ENCODE measurements at places on chromosomes 4 and X. TPM values are rescaled to one million over a fixed set of nuclear protein-coding genes. Genes with fewer than 3 reads are reported as not detected.

MAGEA2B gene
- polyA plus RNA-seq: not detected

MGAT4D gene
- not detected for polyA plus RNA-seq

ZNF711 gene
- 3.7 TPM for polyA plus RNA-seq

MAGED4B gene
- polyA plus RNA-seq: 5.6 TPM

RASL11B gene
- 0.13 TPM for polyA plus RNA-seq

TCEAL6 gene
- not detected for polyA plus RNA-seq

DCK gene
- polyA plus RNA-seq: 112 TPM

NAP1L5 gene
- 1.0 TPM for polyA plus RNA-seq

IL2 gene
- polyA plus RNA-seq: not detected

GAGE12H gene
- not detected for polyA plus RNA-seq

PRRG3 gene
- not detected for polyA plus RNA-seq

DDX53 gene
- polyA plus RNA-seq: not detected

SLC9B1 gene
- polyA plus RNA-seq: 0.93 TPM

MAGEA10 gene
- not detected for polyA plus RNA-seq

HHIP gene
- not detected for polyA plus RNA-seq

SGMS2 gene
- not detected for polyA plus RNA-seq
